HTR-8/SVneo (cell line): ENCODE measurements at places on chromosomes 5 and 9.

GRCh38 chr5:54086191-54086590 is 224.2 kb downstream of the ARL15 start:
- no peak for DNase-seq

- DNase-seq: peak; percentile 5
Observed at GRCh38 chr5:83472508-83473345, 1.2 kb downstream of the VCAN start.

GRCh38 chr9:113633782-113634595 is 170.5 kb downstream of the RGS3 start:
- no peak for DNase-seq

DNA sequence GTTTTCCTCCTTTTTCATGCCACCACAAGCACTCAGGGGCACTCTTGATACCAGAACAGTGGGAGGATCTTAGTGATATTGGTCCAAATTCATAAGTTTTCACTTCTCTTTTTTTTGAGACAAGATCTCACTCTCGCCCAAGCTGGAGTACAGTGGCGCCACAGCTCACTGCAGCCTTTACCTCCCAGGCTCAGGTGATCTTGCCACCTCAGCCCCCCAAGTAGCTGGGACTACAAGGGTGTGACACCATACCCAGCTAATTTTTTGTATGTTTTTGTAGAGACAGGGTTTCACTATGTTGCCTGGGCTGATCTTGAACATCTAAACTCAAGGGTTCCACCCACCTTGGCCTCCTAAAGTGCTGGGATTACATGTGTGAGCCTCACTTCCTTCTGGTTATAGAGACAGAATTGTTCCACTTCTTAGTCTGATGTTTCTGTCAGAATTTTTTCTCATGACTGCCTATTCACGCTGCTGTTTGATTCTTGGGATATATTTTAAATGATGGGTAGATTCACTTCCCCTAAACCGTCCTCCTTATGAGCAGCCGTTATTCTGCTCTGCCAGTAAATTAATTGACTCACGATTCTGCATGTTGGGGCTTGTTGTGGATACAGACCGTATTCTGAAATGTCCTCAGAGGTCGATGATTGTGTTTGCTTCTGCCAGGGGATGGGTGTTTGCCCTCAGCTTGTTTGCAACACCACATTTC is 30.8 kb downstream of the MTAP start:
- DNase-seq: no peak
